Progenitor cell of endocrine pancreas (in vitro differentiated cells): ENCODE measurements at places on chromosomes 12 and 14. TPM values are rescaled to one million over a fixed set of nuclear protein-coding genes. Genes with fewer than 3 reads are reported as not detected.

TOMM20L gene
- total RNA-seq, result 0.55 TPM in 1 of 2 replicates, not detected in the other

ANO6 gene
- total RNA-seq, result 39.2 and 43.1 TPM in 2 replicates

GRIP1 gene
- total RNA-seq, result 40.4 and 41.3 TPM in 2 replicates

FAR2 gene
- 4.8 and 8.4 TPM in 2 replicates for total RNA-seq

AHSA1 gene
- 160 and 179 TPM in 2 replicates for total RNA-seq
